ENCODE measurements at places on chromosomes 7 and 10.

GRCh38 chr7:95628831-95629439 lies 32.6 kb upstream of the PDK4 start:
- no peak for DNase-seq

- no peak for DNase-seq
Measured at GRCh38 chr10:69474742-69475432, 23.6 kb downstream of the TSPAN15 start.

- no peak for DNase-seq
Measured at GRCh38 chr10:132374176-132374575, 22.8 kb upstream of the PWWP2B start.

GRCh38 chr7:88795553-88795952 lies at the start of gene TEX47:
Gene TEX47, minus strand, starts transcription at chr7:88795737. Its CDS starts 795 bp downstream, at chr7:88794942.
- no peak for DNase-seq

- no peak for DNase-seq
Measured at GRCh38 chr7:80439894-80440821, 71.7 kb downstream of the GNAT3 start.

DNA sequence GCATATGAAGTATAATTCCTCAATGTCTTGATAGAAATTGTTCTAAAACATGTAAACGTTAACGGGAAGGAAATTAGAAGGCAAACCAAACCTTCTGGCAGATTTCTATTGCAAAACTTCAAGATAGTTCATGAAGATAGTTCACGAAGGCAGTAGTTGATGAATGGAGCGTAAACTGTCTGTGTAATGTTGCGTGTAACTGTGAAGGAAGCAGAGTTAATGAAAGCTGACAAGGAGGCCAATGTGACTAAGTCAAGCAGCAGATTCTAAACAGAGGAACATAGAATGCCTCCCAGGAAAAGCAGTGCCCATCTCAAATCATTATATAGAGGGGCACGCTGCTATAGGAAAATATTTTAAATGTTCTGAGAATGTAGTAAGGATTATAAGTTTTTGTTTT lies 659.7 kb upstream of the IGFBP3 start:
- DNase-seq, result no peak

DNA sequence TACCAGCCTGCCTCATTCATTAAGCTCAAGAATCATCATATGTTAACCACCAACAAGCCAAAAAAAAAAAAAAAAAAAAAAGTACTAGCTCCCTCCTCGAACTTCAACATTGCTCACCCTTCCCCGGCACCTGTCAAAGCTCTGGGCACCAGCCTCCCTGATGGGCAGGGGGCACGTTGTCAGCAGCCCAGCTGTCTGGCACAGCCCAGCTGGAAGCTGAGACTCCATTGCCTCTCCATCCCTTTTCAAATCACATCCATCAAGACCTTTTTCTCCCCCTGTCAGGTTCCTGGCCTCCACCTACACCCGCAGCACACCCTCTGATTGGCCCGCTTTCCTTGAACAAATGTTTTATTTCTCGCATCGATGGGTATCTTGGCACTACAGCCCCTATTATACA lies 913.3 kb upstream of the AUTS2 start:
- DNase-seq, result no peak

DNA sequence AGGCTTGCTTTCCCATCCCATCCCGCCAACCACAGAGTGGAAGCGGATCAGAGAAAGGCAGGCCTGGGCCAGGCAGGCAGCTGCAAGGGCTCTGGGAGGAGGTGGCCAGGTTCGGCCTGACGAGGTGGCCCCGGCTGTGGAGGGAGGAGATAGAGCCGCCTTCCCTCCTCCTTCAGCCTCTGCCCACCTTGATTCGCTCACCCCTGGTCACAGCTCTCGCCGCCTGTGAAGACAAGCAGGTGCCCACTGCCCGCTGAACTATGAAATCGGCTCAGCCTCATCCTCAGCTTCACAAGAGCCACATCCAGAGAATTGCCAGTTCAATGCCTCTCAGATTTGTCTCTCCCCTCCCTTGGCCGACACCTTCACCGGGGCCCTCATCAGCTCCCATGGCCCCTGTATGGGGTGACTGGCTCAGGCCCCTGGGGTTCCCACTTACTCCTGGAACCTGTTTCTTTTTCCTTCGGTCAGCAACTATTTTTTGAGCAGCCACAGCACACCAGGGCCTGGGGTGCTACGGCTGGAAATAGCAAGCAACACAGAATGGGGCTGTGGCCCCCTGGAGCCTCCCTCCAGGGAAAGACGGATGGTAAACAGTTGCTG lies 80.0 kb upstream of the CHST15 start:
- no peak for DNase-seq
